ENCODE measurements at places on chromosomes 7 and 10.
A peak's percentile ranks its signal among the peaks of the same experiment; 100 is the strongest.

DNA sequence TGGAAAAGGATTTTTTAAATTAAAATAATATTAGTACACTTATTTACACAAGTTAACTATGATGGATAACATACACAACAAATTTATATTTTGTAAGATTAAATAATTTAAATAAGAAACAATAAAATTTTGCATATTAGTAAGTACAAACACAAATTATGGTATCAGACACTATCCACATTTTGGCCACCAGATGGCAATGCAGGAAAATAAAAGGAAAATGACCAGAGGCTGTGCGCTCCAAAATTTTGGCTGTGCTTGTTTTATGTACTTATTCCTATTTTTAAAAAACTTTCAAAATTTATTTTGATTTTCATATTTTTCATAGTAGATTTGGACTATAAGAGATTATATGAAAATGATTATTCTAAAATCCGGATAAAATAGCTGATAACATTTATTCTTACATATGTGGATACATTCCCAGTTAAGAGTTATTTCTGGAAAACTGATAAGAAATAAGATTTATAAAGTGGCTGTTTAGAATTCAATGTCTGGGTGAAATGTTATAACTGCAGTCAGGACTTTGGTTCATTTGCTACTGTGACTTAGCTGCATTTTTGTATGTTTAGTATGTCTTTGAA is 274.7 kb upstream of the HGF start:
- DNase-seq: peak; percentile 29

DNA sequence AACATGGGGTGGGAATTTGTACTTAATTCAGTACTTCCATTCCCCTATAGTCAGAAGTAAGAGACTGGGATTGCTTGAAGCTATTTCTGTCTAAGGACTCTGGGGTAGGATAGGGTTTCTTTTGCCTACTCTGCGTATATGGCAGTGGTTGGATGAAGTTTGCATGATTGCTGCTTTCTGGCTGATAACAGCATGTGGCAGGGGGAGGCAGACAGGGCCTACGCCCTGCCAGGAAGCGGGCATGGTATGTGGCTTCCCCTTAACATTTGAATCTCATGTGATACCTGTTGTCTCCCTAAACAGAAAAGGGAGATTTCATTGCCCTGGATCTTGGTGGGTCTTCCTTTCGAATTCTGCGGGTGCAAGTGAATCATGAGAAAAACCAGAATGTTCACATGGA is 57.1 kb downstream of the TACR2 start:
- DNase-seq: no peak

DNA sequence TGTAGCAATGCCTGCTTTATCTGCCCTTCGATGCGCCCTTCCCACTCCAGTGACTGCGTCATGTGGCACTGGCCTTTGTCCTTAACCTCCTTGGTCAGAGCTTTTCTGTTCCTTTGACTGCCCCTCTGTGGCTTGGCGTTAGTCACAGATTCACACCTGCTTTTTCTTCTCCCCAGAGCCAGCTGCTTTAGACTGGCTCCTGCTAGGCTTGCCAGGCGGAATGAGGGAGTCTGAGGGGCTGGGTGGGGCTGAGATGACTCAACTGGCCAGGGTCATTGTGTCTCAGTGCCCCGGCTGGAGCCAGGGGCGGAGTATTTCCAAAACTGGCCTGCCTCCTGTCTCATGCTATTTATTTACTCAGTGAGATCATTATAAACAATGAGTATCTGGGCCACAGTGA is 194.1 kb downstream of the EMX2 start:
- DNase-seq: peak; percentile 63

GRCh38 chr10:53744746-53745145 is 972.2 kb upstream of the MBL2 start:
- DNase-seq: no peak

DNA sequence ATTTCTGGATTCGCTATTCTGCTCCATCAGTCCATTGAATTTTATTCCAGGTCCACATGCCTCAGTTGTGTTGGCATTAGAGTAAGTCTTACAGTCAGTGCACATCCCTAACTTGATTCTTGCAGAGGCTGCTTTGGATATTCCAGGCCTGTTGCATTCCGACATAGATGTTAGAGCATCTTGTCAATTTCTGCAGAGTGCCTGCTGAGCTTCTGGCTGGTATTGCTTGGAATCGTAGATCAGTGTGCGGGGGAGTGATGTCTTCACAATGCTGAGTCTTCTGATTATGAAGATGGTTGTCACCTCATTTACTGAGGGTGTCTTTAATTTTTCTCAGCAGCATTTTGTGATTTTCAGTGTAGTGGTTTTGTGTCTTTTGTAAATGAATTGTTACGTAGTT is 45.2 kb downstream of the INPP5A start:
- DNase-seq: no peak

Measured in AG08395 (cell line).